ENCODE measurements at places on chromosomes 7 and 10.

DNA sequence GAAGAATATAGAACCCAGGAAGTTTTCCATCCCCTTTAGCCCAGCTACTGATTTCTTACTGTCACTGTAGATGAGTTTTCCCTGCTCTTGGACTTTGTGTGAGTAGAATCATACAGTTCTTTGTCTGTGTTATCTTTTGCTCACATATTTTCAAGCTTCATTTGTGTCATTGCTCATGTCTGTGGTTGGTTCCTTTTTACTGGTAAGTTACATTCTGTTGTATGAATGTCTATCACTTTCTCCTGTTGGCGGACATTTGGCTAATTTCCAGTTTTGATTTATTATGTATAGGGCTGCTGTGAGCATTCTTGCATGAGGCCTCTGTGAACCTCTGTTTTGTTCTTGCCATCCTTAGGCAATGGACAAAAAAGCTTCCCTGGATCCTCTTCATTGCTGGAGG lies 5.3 kb downstream of the GLRX3 start:
- no peak for DNase-seq

DNA sequence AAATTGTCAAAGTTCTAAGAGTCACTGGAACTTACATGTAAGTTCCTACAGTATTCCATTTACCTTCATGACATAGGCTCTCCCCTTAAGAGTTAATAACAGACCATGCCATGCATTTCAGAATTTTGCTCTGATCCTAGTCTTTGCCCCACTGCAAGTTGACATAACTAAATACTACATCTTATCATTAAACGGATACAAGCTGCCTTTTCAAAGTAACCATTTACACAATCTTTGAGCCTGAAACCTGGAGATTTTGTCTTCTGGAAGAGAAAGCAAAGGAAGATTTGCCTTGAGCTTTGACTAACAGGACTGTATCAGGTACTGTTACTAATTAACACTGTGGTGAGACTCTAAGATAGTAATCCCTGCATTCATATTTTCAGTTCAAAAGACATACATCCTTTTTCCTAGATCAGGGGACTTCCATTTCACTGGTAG lies 9.3 kb upstream of the AKR1D1 start:
- no peak for DNase-seq

GRCh38 chr10:122553341-122553740 lies 7.2 kb upstream of the DMBT1 start:
- no peak for DNase-seq

DNA sequence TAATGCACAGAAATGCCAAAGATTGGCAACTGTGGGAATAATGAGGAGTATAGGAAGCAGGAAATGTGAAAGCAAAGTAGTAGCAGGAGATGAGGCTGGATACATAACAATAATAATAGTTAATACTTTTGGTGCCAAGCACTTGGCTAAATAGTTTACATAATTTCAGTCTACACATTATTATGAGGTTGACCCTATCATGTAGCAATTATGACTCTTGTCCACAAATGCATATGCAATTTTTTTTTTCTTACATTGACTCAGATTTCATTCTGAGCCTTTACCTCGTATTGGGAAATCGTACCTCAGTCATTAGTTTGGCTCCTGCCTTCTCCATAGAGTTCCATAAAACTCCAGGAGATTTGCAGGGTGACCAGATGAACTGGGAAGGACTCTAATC lies 219.9 kb downstream of the SUGCT start:
- DNase-seq: no peak
